ENCODE measurements at places on chromosomes 7 and 10. TPM values are rescaled to one million over a fixed set of nuclear protein-coding genes. Genes with fewer than 3 reads are reported as not detected.

GRCh38 chr7:140977741-140978140, 37.0 kb downstream of the MRPS33 start:
- DNase-seq, result no peak

DNA sequence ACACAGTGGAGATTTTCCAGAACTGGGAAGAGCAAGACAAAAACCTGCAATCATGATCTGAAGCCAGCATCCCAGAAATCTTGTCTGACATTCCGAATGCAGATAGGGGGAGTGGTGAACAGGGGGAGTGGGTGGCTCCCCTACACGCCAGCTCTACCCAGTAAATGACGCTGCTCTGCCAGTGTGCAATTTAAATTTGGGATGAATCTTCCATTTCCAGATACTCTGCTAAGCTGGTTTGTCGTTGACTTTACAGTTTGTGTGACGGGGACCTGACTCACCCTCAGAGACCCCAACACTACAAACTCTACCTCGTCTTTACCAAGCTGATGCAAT, 68.7 kb upstream of the CAMK2B start:
- no peak for DNase-seq

The C7orf57 gene
- 0.28 TPM for total RNA-seq

The CH25H gene
- total RNA-seq, result not detected

DNA sequence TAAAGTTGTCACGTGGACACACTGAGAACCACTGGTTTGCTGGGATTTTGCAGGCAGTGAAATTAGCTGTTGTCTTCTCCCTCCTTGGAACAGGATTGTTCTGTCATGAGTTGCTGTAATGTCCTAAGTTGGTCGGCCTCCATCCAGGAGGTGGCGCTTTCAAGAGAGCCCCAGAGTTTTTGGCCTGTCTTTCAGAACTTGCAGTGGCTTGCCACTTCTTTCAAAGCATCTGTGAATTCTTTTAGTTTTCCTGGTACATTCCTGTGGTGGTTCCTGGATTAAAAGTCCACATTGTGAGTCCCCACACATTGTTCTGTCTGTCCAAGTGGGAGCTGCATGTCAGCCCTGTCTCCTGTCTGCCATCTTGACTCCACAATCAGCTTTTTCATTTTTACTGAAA, 133.8 kb downstream of the PON1 start:
- DNase-seq, result no peak
